Stimulated activated CD4-positive, alpha-beta T cell treated with anti-CD3 and anti-CD28 coated beads, Interleukin-15, amount 100 ng/mL, for 24 hours (primary cell): ENCODE measurements at places on chromosomes 5 and 9.

- no peak for DNase-seq
These were observed 207.8 kb downstream of the ENC1 start for GRCh38 chr5:74432721-74433120.

GRCh38 chr9:123426406-123426805 is 70.4 kb downstream of the CRB2 start:
- DNase-seq = no peak

GRCh38 chr5:168659286-168659847 is 80.2 kb upstream of the PANK3 start:
- DNase-seq = no peak

DNA sequence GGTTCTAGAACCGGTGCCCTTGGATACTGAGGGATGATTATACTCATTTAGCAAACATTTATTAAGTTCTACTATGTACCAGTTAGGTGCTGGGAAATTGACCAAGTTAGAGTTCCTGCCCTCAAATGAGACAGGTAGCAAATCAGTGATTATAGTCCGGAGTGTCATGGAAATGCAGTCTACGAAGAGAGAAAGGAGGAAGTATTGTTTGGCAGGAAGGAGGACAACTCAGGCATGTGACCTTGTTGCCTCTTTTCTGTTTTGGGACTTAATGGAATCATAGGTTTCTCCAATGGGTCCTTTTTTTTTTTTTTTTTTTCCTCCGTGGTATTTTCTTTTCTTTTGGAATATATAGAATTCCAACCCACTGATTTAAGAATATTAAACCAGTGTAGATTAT is 28.0 kb downstream of the OSTF1 start:
- no peak for DNase-seq

- no peak for DNase-seq
These were observed 62.4 kb downstream of the DMRT1 start for GRCh38 chr9:903886-904285.

- no peak for DNase-seq
These were observed 3.8 kb downstream of the BRINP1 start for GRCh38 chr9:119365291-119366027.

DNA sequence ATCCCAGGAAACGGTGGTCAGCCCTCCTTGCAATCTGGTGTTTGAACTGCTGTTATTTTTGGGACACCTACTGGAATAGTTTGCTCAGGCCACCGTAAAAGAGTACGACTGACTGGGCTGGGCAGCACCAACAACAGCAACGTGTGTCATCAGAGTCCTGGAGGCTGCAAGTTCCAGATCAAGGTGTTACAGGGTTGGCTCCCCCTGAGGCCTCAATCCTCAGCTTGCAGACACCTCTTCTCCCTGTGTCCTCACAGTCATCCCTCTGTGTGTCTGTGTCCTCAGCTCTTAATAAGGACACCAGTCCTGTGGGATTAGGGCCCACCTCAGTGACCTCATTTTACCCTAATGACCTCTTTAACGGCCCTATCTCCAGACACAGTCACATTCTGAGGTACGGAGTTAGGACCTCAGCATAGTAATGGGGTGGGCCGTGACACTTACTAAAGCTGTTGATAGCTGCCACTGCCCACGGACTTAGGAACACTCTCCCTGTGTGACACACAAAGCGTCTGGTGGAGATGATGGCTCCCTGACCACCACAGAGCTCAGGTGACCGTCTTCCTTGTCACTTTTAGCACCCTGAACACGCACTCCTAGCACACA is 16.8 kb downstream of the GLT6D1 start:
- DNase-seq = no peak

- DNase-seq = peak; percentile 7
These were observed 406.6 kb upstream of the TNC start for GRCh38 chr9:115524453-115525059.

- no peak for DNase-seq
These were observed 26.4 kb upstream of the TTC39B start for GRCh38 chr9:15333376-15333881.

DNA sequence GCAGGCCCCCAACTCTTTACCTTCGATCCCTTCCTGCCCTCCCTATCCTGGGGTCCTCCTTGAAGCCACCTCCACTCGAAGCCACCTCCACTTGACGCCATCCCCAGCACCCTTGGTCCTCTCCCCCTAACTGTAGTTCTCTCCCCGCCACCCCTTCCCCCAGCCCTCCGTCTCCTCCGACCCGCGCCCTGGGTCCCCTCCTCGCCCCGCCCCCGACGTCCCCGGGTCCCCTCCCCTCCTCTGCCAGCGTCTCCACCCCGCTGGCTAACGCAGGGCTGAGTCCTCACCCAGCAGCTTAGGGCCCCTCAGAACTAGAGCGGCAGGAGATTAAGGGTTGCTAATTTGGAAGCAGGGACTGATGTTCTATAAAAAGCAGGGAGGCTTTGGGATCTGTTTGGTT is 30.6 kb upstream of the ANKRD33B start:
- DNase-seq = peak; percentile 17

DNA sequence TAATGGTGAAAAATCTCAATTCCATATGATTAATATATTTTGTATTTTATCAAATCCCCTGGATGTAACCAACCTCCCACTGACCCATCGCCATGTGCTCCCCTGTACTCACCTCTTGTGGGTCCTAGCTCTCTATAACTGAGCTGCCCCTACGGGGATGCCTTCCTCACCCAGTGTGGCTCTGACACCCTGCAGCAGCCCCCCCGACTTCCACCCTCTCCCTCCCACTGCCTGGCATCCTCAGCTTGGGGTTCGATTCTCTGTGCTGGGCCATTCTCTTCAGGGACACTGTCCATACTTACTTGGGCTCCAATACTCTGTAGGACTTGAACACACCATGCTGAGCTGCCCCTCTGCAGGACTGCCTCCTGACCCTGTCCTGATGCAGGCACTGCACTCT is 87.1 kb downstream of the PJA2 start:
- DNase-seq = no peak

DNA sequence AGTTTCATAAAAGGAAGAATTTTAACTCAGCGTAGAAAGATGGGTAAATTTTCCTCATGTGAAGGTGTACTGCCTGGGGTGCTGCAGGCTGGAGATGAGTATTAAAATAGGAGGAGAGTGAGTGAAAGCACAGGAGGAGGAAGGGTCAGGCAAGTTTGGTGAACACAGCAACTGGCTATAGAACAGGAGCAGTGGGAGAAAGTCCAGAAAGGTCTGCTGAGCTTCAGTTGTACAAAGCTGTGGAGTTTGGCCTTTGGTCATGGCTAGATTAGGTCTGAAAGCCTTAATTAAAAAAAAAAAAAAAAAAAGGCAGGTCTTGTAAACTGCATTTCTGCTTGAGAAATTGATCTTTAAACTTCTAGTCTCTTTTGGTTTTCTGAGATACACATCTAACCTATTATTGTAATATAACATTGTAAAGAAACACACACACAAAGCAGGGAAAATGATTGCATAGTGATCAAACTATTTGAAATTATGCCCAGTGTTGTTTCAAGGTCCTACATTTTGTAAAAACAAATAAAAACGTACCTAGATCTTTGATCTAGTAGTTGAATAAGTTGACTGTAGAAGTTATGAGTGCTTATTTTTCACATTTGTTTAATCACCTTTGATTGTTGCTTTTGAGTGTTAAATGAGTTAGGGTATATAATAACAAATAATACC is 43.6 kb downstream of the MAP3K1 start:
- no peak for DNase-seq

GRCh38 chr9:8784838-8785237 is 985.3 kb upstream of the DMAC1 start:
- DNase-seq = no peak

DNA sequence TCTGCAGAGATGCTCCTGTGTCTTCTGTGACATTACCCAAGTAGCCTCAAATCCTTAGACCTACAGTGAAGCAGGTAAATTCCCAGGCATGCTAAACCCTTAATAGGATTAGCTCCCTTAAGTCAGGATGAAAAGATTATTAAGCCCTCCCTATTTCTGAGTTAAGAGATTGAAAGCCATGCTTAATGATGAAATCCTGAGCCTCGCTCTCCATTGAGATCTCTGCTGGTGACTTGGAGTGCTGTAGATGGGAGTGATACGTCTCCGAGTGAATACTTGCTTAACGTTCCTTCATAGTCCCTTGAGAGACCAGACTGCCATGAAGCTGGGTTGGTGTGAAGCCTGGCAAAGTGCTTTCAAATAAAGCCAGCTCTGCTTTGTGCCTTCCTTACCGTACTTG is 34.2 kb downstream of the AOPEP start:
- DNase-seq = no peak

GRCh38 chr5:59768152-59769040 is 125.1 kb downstream of the PDE4D start:
- peak; percentile 32 for DNase-seq

DNA sequence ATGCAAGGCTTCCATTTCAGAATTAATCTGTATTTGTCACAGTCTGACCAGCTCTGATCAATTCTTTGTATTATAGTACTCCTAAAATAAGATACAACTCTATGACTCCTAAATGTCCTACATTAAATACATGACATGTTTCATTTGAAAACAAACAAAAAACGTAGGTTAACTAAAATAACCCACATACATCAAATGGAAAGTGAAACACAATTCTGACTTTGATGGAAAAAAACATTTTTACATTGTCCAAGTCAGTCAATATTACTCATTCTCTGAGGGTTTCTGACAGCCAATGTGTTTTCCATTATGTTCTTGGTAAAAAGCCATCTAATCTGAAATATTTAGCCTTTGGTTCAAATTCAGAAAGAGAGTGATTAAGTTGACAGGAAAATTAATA is 8.7 kb downstream of the HMGCS1 start:
- DNase-seq = no peak

DNA sequence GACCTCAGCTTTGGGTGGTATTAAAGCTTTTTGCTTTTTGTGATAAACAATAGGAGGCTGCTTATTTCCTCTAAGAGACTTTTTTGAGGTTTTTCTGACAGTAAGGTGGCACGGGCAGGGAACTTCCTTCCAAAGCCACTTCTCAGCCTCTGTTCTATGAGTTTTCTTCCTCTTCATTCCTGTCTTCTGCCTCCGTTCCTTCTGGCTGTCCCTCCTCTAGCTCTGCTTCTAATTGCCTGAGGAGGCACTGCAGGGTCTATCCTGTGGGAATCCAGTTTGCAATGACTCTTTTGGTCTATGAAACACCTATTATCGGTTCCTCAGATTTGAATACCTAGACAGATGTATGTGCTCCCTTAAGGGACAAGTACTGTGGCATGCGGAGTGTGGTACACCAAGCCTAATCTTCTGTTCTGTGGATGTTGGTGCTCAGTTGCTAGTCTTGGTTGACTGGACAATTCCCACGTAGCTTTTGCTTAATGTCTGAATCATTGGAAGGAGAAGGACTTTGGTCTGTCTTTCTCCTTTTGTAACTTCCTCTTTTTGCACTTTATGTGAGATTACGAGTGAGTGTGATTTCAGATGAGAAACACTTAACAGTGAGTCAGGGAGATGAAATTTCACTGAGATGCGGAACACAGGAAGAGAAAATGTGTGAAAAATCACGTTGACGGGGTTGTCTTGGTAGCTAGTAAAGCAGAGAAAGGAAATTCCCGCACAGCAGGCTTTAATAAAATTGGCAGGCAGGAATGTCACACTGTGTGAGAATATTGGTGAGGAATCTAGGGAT is 305.2 kb downstream of the EFNA5 start:
- DNase-seq = no peak

- peak; percentile 20 for DNase-seq
These were observed 44.0 kb upstream of the MAP1B start for GRCh38 chr5:72063219-72063819.

DNA sequence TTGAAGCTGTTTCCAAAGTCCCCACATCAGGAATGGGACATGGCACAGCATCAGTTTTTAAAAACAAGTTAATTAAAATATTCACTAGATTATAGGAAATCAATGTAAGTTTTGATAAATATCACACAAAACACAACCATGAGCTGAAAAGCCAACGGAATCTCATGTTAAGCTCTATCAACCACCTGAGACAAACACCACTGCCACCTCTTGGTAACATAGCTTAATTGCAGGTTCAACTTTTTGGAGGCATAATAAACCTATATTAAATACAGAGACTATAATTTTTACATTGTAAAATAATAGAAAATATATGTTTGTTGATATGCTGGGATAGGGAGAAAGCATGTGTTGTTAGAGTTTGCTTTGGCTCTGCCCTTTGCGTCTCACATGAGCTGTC is 126.1 kb downstream of the SV2C start:
- DNase-seq = no peak

DNA sequence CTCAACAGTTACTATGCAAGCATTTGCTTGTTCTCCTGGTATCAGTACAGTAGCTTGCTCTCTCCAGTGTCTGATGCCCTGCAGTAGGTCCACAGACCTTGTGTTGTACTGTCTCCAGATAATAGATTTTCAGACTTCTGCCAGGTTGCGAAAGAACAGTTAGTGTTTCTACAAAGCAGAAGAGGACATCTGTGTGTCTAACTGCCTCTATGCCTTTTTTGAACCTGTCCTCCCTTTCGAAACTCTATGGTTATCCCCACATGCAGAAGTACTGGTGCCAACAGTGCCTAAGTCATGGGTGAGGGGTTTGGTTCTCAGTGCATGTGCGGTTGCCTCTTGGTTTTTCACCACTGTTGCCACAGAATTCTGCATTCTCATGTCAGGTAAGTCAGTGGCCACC is 45.9 kb downstream of the KCNN2 start:
- no peak for DNase-seq

DNA sequence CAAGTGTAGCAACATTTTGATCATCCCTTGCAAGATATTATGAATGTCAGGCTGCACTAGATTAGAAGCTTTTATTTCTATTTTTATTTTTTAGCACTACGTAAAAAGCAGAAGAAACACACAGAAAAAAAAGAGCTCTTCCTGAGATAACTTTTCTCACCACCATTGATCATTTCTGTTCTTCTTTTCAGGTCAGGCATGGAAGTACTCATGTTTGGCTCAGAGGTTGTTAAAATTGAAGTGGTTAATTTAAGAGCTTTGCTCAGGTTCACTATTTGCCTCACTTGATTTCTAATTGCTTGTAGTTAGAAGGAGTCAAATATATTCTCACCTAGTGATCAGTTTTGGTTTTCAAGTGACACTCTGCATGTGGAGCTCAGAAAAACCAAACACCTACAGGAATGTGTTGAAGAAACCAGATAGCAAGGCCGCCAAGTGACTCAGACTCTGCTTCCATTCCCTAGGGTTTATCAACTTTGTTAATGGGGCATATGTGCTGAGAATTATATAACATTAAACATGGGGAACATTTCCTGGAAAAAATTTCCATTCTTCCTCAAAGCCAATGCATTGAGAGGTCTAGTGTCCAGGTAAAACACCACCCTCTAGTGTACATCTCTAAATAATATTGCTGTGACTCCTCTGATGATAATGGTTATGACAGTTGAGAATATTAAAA is 679.8 kb downstream of the CETN3 start:
- DNase-seq = no peak

DNA sequence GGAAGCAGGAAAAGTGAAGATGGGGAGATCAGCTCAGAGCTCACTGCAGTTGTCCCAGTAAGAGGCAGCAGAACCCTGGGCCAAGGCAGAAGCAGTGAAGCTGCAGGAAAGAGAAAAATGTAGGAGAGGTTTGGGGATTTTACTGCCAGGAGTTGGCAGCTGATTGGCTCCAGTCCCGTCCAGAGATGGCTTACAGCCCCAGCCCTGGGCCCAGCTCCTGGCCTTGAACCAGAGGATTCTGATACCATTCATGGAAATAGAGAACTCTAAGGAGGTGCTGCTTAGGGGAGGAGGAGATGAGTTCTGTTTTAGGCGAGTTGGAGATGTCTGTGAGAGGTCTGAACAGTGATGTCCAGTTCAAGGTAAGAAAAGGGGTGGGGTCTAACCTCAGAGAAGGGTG is 4.6 kb downstream of the MORN5 start:
- no peak for DNase-seq

- DNase-seq = no peak
These were observed 12.1 kb upstream of the EGFL7 start for GRCh38 chr9:136650648-136651047.

- no peak for DNase-seq
These were observed 165.9 kb downstream of the SH3GL2 start for GRCh38 chr9:17744786-17745185.

- DNase-seq = no peak
These were observed 67.8 kb upstream of the SLC1A1 start for GRCh38 chr9:4422495-4422894.
